Hematopoietic multipotent progenitor cell treated with erythropoietin and hydrocortisone succinate and interleukin-3 and kit ligand, for 4 days (in vitro differentiated cells): ENCODE measurements at places on chromosomes 1 and 21.

DNA sequence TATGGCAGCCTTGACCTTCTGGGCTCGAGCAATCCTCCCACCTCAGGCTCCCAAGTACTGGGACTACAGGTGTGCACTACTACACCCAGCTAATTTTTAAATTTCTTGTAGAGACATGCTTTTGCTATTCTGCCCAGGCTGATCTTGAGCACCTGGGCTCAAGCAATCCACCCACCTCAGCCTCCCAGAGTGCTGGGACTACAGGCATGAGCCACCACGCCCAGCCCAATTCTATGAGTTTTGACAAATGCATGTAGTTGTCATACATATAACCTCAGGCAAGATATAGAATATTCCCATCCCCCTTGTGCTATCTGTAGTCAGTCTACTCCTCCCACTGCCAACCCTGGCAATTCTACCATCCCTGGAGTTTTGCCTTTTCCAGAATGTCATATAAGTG, 38.7 kb upstream of the TTC22 start:
- no peak for DNase-seq

DNA sequence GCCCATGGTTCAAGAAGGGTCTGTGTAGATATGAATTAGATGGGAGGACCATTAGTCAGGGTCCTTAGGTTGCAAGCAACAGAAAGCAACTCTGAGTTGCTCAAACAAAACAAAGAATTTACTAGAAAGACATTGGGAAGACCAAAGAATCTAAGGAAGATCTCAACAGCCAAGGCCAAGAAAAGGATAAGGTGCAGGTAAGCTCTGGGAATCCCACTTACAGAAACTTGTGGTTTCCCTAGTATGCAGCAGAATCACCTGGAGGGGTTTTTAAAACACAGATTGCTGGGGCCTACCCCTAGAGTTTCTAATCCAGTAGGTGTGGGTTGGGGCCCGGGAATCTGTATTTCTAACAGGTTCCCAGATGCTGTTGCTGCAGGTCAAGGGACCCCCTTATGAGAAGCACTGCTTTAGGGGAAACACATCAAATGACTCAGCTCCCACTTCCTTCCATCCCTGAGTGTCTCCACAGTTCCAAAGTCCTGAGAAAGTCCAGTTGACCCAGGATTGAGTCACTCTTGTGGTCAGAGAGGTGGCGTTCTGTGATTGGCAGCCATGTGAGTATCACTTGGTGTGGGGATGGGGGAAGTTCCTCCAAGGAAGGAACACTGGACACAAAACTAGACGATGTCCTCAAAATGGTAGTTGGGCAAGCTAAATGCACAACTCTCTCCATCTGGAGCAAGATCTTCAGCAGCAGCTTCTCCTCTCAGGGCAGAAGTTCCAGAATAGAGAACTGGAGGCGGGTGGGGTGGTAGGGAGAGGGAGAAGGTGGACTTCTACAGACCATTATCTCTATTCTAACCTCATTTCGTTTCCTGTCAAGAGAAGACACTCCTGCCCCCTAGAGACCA, 24.2 kb upstream of the EYA3 start:
- peak; percentile 85 for DNase-seq

DNA sequence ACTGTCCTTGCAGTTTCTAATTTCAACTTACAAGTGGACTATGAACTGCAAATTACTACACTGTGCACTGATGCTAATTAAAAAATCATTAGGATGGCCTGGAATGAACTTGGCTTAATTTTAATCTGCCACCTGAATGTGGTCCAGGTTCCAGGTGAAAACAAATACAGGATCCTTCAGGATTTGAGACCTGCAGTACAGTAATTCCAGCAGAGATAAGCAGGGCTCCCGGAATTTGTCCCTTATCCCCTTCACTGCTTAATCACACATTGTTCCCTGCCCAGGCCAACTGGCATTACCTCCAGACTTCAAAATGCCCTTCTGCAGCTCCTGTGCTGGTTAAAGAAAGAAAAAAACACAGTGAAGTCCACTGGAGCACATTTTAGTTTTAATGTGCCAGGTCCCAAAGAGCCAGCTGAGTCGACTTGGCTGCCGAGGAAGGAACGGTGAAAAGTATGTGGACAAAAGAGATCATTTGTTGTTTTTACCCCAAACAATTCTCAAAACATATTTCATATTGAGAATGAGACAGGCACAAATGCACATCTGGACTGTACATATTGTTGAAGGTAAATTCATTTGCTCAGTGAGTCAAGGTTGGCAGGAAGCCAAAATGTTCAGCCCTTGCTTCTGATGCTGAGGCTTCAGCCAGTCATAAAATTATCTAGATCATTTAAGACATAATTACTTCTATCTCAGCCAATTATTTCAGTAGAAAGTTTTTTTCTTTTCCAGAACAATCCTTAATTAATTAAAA, 28.3 kb downstream of the DEGS1 start:
- peak; percentile 67 for DNase-seq

DNA sequence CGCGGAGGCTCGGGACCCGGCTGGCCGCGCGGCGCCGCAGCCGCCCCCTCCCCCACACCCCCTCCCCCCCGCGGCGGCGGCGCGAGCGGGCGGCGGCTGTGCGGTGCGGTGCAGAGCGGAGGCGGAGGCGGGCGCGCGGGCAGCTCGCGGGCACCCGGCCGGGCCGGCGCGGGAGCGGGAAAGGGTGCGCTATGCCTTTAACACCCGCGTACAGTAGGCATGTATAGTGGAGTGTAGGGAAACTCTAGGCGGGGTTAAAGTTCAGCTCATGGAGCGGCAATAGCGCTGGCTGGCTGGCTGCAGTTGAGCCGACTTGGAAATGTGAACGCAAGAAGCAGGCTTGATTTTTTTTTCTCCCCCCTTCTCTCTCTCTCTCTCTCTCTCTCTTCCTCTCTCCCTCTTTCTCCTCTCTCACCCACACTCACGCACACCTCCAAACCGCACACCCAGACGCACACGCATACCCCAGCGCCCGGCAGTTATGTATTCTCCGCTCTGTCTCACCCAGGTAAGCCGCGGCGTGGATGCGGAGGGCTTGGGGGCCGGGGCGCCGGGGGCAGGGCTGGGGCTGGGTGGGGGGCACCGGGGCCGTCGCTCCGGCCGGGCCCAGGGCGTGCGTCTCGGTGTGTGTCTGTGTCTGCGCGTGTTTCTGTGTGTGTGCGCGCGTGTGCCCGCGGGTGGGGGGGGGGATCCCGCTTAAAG, at the start of gene NFIA:
Gene NFIA (plus strand): TSS at position 251 of the 702 bp plus-strand sequence.
- peak; percentile 88 for DNase-seq

- peak; percentile 68 for DNase-seq
These were observed 9.9 kb upstream of the C1orf141 start for GRCh38 chr1:67144696-67145095.
